ENCODE measurements at places on chromosomes 16 and 17.

GRCh38 chr17:73684183-73684582, 39.9 kb upstream of the SDK2 start:
- DNase-seq = no peak

GRCh38 chr16:6645768-6646568, 686.7 kb upstream of the RBFOX1 start:
- DNase-seq = no peak

- no peak for DNase-seq
Observed at GRCh38 chr16:24789881-24790280, 55.9 kb upstream of the SLC5A11 start.

DNA sequence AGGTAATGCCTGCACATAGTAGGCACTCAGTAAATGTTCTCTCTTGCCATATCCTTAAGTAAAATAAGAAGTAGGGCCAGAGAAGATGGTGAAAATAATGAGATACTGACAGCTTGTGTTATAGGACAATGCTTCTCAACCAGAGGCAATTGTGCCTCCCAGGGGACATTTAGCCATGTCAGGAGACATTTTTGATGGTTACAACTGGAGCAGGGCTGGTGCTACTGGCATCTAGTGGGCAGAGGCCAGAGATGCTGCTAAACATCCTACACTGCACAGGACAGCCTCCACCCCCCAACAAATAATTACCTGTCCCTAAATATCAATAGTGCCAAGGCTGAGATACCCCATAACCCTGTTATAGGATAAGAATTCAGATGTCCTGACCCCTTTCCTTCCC, 1.7 kb downstream of the RAD51D start:
- DNase-seq = no peak

DNA sequence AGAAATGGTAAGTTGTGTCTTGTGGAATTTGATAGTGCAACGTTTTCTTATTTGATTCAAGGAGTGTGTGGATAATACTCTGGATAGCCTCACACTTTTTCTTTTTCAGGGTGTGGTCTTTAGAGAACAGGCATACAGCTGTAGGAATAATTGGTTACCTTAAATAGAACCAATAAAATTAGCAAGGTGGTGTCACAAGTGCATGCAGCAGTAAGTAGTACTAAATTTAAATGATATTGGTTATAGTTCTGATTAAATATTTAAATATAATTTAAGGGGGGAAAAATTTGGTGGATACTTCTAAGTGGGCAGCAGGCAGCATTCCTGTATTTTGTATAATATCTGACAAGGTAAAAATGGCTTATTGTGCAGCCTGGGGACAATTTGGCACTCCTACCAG, 3.7 kb downstream of the HAPSTR1 start:
- no peak for DNase-seq

- no peak for DNase-seq
Observed at GRCh38 chr16:64428463-64429113, 693.3 kb downstream of the CDH11 start.

DNA sequence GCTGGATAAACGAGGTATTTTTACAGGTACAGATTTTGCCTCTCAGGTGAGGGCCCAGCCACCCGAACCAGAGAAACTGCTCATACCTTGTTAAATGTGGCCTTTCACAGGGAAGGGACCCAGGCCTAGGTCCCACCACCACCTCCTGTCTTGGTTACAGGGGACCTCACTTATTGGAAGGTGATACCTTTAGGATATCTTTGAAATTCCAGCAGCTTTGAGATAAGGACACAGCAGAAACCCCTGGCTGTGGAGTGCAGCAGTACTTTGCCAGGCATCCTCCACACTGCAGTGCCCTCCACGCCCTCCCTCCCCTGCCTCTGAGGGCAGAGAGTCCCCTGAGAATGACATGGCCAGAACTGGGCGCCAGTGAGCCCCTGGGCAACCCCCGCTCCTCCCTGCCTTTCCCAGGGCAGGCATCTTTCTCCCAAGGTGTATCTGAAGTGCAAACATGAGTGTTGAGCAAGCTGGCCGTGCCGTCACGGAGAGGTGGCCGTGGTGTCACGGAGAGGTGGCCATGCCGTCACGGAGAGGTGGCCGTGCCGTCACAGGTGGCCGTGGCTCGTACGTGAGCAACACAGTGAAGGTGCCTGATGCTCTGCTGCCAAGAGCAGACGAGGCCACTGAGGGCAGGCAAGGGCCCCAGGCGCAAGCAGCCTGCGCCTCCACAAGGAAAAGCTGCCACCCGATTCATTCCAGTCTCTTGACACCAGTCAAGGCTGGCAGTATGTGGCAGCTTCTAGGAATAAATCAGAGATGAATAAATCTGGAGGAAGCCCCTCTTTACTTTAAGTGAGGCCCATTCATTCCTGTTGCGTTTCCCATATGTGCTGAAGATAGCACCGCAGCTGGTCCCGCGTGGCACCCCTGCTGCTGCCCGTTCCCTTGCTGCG, 134.5 kb upstream of the CHMP6 start:
- no peak for DNase-seq

DNA sequence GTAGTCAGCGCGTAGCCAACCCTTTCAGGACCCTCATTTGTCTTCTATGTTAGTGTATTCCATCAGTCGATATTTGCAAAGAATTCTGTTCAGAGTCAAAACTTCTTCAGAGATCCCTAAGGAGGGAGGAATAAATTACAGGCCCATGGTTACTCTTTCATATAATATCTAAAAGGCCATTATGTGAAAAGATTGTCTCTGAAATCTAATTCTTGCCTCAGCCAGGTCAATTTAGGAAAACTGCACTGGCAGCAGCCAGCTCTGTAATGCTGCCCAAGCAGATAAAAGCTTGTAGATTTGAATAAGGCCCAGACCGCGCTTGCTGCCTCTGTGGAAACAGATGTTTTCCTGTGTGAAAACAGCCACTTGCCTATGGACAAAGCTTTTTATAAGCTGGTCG, 379.8 kb downstream of the CNTNAP4 start:
- no peak for DNase-seq

DNA sequence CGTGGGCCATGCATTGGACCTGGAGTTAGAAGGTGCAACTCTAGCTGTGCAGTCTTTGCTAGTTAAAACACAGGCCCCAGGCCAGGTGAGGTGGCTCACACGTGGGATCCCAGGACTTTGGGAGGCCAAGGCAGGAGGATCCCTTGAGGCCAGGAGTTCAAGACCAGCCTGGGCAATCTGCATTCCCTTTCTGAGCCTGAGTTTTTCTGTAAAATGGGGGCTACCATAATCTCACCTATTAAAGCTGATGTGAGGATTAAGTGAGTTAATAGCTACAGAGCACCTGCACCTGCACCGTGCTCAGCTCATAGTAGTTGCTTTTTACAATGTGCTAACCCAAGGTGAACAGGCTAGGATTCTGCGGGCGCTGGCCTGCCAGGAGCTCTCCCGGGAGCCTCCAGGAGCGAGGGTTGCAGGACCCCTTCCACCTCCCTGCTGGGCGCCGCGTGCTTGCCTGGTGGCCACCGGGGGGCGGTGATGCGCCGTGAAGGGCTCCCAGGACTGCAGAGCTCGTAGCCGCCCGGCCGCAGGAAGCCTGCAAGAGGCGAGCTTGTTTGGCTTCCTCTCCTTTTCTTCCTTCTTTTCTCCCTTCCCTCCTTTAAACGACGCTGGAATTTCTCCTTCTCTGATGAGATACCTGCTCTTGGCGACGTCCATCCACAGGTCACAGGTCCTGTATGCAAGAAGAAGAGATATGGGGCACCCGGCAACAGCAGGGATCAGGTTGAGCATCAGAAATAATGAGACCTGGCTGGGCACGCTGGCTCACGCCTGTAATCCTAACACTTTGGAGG, 51.3 kb downstream of the ZFP90 start:
- peak; percentile 13 for DNase-seq

- peak; percentile 80 for DNase-seq
Observed at GRCh38 chr16:85688586-85689284, at the start of gene GINS2. Gene GINS2 (minus strand): TSS chr16:85688954. CDS start chr16:85688898, 56 bp downstream.

DNA sequence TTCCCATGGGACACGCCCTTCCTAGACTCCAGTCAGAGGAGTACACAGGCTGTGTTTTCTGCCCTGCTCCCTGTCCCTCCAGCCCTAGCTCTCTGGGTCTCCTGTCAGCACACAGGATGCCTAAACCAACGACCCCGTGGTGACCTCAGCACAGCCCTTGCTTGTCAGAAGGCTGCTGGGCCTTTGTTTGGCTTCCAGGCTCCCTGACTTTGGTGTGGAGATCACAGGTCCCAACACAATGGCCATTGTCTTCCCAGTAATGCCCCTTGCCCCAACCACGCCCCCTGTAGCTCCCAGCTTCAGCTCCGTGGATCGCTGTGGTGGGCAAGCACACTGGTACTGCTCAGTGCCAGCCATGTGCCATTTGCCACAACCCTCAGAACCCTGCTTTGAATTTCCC, 15.0 kb downstream of the HNF1B start:
- no peak for DNase-seq

DNA sequence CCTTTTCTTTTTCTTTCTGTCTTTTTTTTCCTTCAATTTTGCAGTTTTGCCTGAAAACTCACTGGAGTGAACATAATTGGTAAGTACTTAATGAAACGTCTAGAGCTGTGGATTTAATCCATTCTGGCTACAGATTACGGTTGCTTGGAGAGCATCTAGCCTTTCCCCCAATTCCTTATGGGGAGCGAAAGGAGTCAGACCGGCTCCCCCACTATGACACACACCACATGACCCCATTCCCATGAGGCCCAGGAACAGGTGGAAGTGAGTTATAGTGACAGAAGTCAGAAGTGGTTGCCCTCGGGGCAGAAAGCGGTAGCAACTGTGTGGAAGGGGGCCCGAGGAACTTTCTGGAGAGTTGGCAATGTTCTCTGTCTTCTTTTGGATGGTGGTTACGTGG, 41.2 kb downstream of the EMP2 start:
- no peak for DNase-seq

- DNase-seq = no peak
Observed at GRCh38 chr17:81066771-81067315, 31.9 kb downstream of the BAIAP2 start.

- no peak for DNase-seq
Observed at GRCh38 chr17:21318439-21318838, 33.9 kb downstream of the MAP2K3 start.

DNA sequence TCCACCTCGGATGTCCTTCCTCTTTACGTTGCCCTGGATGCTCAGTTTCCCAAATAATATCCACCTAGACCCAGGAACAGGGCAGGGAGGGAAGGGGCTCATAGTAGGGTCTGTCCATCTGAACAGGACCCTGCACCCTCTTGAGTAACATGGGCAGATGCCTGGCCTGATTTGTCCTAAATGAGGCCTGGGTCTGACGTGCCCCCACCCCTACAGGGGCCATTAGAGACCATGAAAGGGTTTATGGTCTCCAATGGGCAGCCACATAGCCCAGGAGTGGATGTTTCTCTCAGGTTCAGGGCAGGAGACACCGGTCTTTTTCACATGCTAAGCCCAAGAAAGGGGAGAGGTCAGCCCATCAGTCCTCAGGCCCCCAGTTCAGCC, 6.8 kb downstream of the CACNG1 start:
- no peak for DNase-seq

DNA sequence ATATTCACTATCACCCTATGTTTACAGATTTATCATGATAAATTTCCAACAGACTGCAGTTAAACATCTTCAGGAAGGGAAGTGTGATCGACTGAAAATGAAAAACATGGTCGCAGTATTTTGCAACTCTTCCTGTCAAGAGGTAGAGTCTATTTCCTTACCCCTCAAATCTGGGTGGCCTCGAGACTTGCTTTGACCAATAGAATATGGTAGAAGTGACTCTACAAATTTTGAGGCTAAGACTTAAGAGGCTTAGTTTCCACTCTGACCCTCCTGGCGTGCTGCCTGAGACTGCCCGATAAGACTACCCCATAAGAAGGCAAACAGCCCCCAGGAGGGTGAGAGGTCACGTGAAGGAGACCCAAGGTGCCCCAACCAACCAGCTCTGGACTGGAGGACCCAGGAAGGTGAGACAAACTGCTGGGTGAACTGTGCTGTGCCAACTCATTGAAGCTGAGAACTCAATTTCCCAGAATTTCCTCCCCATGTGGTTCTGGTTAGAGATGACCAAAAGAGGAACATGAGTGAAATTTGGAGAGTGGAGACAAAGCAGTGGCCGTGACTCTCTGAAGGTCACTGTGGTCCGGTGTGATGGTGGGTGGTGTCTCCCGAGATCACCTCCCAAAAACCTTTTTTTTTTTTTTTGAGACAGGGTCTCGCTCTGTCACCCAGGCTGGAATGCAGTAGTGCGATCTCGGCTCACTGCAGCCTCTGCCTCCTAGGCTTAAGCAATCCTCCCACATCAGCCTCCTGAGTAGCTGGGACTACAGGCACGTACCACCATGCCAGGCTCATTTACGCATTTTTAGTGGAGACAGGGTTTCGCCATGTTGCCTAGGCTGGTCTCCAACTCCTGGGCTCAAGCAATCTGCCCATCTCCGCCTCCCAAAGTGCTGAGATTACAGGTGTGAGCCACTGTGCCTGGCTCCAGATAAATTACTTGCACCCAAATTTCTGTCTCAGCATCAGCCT, 38.2 kb upstream of the LITAF start:
- no peak for DNase-seq

DNA sequence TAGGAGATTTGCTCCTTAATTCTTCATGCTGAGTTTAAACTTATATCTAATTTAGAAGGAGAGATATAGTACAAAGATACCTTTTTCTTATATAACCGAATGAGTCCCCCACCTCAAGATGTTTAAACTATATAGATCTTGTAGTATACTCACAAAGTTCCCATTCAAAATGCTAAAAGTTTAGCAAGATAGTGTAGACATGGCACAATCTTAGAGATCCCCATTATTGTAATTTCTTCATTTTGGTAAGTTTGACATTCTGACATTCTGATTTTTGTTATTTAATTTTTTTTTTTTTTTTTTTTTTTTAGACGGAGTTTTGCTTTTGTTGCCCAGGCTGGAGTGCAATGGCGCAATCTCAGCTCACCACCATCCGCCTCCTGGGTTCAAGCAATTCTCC, 22.8 kb downstream of the SNTB2 start:
- DNase-seq = no peak

GRCh38 chr17:9021992-9022572, 772 bp downstream of the NTN1 start:
- no peak for DNase-seq

DNA sequence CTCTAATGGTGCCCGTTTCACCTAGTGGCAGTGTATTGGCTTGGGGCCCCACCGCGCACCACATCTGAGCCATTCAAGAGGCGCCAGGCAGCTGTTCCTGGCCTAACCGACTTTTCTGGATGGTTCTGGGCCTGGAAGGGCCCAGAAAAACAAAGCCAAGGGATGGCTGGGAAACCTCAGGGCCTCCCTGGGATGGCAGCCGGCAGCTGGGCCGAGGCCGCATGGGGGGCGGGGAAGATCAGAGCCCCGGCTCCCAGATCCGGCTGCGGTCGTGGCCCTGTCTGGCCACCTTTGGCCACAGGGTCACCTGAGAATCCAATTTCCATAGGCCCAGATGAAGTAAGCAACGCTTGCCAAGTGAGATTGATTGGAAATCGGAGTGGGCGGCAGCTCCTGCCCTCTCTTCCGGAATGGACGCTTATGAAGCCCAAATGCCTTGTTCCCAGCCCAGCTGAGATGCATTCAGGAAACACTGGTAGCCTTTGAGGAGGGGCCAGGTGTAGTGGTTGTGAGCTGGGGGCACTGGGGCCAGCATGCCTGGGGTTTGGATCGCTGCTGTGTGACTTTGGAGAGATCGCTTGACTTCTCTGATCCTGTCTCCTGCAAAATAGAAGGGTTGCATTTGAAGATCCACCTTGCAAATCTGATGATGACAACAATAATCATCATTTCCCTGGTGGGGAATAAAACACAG, 163.8 kb upstream of the GSE1 start:
- DNase-seq = no peak

Measured in stimulated activated CD8-positive, alpha-beta memory T cell treated with anti-CD3 and anti-CD28 coated beads, Interleukin-15, amount 100 ng/mL, for 4 hours (primary cell).